Thoracic aorta (tissue), 2 donors: ENCODE measurements at places on chromosomes 1 and 21.

DNA sequence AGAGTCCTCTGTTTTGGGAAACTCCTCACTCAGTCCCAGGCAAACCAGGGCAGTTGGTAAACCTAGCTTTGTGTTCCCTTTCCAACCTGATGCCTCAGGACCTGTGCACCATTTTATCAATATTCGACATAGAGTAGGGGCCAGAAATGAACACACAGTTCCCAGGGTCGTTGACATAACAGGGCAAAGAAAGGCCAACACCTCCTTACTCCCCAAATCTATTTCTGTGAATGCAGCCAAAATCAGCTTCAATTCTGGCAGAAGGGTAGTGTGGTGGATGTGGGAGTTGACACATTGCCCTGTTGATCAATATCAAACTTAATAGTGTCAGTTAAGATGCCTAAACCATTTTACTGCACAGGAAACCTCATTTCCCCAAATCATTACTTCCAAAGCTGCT is 104.6 kb upstream of the SPATA6 start:
- no peak for DNase-seq

- no peak for DNase-seq
Observed at GRCh38 chr21:34989337-34990151, 59.6 kb downstream of the RUNX1 start.

DNA sequence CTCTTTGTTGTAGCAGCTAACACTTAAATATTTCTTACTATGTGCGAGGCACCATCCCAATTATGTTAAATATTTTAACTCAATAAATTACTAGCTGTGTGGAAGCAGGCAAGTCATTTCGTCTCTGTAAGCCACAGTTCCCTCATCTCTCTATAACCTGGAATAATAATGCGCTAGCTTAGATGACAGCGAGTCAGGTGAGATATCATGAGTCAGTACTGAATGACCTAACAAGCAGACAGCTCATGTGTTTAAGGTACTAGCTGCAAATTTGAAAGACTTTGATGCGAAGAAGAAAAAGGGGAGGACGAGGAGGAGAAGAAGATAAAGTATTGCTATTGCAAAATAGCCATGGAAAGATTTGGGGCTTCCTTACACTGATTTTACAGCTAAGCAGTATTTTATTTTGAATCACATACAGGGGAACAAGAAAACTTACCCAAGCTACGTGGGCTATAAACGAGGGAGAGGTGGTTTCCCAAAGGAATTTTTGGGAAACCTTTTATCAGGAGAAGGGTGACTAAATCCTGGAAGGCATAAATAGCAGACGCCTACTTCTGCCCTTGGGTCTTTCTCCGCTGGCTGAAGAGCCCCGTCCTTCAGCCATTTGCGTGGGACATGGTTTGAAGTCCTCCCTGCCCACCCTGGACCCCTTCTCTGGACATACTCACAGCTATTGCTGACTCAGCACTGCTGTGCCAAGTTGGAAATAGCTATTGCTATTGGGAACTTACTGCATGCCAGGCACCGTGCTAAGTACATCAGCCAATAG is 8.9 kb downstream of the CITED4 start:
- DNase-seq, result no peak

DNA sequence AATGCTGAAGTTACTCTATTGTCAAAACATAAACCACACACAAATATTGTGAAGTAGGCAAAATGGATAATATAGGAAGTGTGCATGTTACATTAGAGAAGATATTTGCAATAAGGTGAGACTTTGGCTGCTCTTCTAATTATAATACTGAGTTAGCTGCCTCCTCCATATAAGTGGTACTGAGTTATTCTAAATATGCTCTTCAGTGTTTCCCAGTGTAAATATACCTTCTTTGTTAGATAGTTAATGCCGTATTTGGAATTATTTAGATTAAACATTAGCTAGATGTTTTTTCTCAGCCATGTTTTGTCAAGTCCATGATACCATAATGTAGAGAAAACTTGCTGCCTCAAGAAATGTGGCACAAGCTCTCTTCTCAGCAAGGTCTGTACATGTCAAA is 186.4 kb downstream of the PTPRC start:
- DNase-seq, result no peak

DNA sequence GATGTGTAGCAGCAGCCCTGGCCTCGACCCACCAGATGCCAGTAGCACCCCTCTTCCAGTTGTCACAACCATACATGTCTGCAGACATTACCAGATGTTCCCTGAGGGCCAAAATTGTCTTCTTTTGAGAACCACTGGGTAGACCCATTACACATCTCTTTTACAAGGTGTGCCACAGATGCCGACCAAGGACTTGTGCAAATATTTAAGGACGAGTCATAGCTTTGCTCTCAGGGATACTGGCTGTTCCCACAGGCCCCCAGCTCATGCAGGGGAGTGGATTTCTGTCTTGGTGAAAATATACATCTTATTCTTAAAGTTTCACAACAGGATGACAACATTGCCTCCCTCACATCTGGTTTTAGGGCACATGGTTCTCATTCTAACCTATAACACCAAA is 59.4 kb upstream of the ZBTB18 start:
- no peak for DNase-seq

- no peak for DNase-seq
Observed at GRCh38 chr1:86641318-86641717, 63.1 kb upstream of the SH3GLB1 start.

DNA sequence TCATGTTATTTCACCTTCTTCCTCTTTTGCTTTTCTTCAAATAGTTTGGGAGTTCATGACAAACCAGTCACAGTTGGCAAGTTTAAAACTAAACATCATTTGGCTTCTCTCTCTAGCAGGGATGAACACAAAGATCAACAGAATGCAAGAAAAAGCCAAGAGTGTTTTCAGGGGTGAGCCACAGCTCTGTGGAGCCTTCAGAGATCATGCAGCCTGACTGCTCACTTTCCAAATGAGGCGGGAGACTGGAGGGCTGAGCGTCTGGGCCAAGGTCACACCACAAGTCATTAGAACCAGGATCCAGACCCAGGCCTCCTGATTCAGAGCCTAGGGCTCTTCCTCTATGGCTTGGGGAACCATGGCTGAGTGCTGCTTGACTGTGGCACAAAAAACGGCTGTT is 2.7 kb downstream of the DPT start:
- no peak for DNase-seq

GRCh38 chr1:224542783-224543440 is 73.2 kb upstream of the CNIH3 start:
- DNase-seq, result no peak

DNA sequence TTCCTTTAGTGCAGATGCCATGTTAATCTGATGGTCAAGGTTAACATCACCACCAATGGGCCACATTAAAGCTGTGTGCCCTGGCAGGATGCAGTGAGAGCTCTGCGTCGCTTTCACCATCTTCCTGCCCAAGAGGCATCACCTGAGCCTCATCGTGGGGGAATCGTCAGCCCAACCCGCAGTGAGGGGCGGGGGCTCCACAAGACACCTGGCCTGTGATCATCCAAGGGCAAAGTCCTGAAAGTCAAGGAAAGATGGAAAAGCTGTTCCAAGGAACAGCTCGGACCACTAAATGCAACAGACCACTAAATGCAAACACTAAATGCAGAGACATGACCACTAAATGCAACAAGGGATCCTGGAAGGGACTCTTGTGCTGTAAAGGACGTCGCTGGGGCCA is 49.9 kb downstream of the WDR4 start:
- no peak for DNase-seq

DNA sequence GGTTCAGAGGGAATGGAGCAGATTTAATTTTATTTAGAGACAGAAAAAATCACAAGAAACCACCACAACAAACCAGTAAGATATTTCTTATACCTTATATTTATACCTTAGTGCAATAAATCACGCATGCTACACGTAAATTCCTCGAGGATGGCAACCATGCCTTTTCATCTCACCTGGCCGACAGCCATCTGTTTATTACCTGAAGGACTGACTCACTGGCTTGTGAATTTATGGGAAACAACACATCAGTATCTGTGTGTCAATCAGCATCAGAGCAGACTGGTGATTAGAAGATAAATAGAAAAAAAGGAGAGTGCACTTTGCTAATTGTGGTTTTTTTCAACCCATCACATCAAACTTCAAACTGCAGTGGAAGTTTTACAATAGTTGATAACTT is 58.4 kb downstream of the S1PR1 start:
- DNase-seq, result no peak

GRCh38 chr1:168535536-168535935 is 8.3 kb downstream of the XCL2 start:
- DNase-seq, result no peak

- DNase-seq, result no peak
Observed at GRCh38 chr1:204443260-204443619, 31.6 kb upstream of the PPP1R15B start.

GRCh38 chr1:30198795-30199403 is 524.5 kb downstream of the MATN1 start:
- no peak for DNase-seq

GRCh38 chr1:51316846-51317120 is 13.6 kb downstream of the TTC39A start:
- DNase-seq, result no peak

DNA sequence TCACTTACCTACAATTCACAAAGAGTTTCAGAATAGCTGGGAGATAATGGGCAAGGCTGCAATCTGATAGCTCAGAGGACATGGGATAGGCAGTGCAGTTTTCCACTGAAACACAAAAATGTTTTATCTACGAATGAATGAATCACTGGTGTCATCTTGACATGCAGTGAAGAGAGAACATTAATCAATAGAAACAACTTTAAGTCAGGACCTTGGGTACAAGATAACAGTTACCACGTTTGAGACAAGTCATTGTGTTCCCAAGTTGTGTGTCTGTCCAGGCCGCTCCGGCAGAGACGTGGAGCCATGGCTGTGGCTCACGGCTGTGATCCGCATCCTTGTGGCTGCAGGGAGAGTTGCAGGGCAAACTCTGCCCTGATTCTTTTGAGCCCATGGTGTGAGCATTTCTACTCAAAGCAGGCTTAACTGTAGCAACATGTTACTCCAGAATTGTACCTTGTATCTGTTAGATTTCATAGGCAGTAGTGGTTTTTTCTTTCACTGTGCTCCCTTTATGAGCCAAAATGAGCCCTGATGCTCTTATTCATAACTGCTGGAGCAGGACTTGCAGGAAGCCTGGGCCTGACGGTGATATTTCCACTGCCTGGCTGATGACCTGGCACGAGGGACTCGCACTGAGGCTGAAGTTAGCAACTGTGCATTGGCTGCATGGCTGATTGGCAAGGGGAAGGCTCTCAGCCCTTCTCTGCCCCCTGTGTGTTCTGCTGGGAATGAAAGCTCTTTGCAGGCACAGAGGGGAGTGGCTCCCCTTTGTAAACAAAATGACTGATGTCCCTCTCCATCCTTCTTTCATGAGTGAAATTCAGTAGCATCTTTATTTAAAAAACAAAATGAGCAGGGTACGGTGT is 465.2 kb downstream of the AJAP1 start:
- DNase-seq, result no peak

DNA sequence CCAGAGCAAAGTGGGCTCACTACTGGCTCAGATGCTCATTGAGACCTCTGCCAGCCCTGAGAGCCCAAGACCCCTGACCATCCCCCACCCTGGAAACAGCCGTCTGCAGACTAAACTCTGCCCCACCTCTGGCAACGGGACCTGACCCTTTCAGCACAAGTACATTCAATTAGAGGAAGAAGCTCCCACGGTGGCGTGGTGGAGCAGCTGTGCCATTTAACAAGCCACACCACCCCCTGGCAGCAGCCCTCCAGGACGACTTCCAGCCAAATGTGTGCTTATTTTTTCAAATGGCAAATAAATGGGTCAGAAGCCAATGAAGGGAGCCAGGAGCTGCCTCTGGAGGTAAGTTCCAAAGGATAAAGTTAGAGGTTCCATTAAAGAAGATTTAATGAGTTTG is 226.7 kb downstream of the NPHP4 start:
- no peak for DNase-seq
